ENCODE measurements at places on chromosomes 5 and 9.

- no peak for DNase-seq
Observed at GRCh38 chr5:149857499-149857898, 87.1 kb downstream of the PDE6A start.

DNA sequence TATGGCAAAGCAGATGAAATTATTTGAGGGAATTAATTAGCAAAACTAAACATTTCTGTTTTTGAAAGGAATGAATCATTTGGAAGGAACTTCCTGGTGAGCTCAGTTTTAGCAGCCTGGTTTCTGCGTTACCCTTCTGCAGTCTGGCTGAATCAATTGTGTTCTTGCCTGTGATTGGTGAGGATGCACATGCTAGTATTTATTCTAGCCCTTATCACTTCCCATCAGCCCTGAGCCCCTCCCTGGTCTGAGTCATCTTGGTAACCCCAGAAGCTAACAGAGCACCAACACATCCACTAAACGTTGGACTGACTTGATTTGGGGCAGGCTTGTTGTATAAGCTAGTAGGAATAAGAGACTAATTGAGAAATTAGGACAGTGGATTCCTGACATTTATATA is 6.6 kb downstream of the TJP2 start:
- no peak for DNase-seq

DNA sequence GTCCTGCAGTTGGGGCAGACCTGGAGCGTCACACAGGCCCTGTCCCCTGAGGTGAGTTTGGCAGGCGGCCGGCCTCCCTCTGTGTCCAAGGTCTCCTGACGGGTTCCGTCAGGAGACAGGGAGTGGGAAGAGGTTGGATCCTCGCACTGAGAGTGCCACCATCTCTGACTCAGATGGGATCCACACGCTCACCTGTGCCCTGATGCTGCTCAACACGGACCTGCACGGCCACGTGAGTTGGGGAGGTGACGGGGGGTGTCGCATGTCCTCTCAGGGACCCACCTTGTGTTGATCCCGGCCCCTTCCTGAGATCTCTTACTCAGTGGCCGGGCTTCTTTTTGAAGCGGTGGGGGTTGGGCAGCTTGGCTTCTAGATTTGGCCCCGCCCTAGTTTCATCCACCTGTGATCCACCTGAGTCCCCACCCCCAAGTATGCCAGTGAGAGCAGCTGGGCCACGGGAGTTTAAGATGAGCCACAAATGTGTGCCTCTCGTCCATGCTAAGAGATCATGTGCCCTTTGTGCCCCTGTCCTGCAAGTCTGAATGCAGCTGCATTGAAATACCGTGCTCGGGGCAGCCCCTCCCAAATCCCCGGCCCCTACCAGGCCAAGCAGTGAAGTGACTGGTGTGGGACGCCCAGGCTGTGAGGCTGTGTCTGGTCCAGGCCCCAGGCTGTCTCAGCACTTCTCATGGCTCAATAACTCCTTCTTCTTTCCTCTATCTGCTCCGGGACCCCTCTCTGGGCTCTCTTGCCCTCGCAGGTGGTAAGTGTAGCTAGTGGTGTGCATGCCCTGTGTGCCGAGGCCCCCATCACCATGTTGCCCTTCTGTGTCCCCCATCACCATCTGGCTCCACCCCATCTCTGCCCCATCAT is 27.2 kb downstream of the PSD2 start:
- DNase-seq: no peak

DNA sequence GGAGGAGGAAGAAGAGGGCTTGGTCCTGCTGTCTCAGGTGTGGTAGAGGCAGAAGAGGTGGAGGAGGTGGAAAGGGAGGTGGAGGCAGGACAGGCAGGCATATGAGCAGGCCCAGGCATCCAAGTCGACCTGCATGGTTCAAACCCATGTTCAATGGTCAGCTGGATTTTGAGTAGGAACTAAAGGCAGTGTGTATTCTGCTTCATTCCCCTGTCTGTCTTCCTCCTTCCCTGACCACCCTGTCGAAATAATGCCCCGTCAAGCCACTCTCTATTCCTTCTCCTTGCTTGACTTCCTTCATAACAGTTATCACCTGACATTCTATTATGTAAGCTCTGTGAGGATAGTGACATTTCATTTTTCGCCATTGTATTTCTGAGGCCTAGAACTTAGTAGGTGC is 34.8 kb downstream of the ATP6V0E1 start:
- no peak for DNase-seq

- DNase-seq: no peak
Observed at GRCh38 chr5:61974680-61975079, 331.3 kb upstream of the KIF2A start.

DNA sequence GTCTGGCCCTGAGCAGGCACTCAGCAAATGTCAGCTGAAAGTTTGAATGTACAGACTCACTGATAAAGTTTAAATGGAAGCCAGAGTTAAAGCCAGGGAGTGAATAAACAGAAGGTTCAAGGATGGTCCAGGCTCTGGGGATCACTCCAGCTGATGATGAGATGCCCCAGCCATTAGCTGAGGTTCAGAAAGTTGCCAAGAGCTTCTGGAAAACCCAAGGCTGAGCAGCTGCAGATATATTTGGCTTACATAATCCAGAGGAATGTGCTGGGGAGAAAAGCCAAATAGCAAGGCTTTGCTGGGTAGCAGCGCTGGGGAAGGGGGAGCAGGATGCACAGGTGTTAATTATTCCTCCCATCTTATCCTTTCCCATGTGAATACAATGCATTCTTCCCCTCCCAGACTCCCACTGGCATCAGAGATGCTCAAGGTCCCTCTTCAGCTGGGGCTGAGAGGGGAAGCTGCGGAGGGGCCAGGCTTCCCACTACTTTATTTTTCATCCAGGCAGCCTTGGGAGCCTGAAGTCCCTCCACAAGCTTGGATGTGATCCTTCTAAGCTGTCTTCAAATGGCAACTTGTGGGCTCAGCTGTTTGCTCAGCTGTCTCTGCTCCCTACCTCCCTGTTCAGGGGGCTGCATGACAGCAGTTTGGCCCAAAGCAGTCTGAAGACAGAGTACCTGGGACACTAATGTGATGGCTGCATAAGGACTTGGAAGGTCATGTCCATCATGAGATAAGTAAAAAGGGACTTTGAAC is 341.2 kb downstream of the TRIM32 start:
- DNase-seq: no peak
